Fibroblast of skin of abdomen (primary cell): ENCODE measurements at places on chromosomes 5 and 9.
A peak's percentile ranks its signal among the peaks of the same experiment; 100 is the strongest.

DNA sequence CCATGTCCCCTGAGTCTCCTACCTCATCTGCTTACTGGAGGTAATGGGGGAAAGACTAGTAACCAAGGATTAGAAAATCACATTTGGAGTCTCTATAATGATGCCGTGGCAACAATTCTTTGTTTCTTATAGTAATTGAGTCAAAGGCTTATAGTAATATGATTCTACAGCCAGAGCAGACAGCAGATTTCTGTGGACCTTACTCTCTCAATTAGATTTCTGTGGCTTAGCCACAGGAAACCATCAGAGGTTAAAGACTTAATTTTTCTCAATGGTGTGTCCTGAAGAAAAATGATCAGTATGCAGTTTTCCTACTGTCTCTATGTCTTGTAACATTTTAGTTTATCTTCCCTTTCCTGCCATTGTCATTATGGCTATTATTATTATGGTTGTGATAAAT lies 59.3 kb upstream of the CD180 start:
- peak; percentile 64 for DNase-seq

- DNase-seq = peak; percentile 71
These were observed at the start of gene MAP3K1 for GRCh38 chr5:56814963-56815657. Gene MAP3K1, plus strand, starts transcription at chr5:56815549. Its CDS starts 25 bp downstream, at chr5:56815574.

- DNase-seq = no peak
These were observed 602.5 kb upstream of the RGMB start for GRCh38 chr5:98170994-98171393.

DNA sequence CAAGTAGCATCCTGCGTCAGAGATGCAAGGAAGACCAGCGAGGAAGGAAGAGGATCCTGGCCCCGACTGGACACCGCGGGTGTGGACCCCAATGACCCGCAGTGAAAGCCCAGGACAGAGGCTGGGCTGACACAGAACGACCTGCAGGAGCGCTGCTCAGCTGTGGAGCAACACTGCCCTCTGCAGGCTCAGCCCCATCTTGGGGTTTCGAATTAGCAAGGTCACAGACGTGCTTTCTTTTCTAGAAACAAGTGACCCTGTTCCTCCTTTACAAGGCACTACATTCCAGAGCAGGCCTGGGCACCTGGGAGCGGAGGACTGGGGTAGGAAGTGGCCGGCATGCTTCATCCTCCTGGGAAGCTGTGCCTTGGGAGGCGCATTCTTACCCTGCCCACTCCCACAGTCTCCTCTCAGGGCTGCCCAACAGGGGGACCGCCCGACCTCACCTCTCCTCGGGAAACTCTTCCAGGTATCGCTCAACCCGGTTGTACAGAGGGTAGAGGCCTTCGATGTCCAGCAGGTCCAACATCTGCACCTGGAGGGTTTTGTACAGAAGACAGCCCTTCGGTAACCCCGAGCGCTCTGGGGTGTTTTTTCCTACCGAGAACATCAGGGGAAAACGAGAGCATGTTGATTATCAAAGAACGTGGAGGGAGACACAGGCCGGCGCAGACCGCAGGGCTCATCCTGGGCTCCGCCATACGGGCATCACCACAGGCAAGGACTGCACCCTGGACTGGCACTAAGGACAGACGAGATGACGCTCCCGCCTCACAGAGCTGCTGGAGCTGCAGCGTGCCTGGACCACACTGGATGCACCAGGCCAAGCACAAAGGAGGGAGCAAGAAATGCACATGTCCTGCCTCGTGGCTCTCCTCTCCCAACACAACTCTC lies 35.0 kb downstream of the IPPK start:
- peak; percentile 53 for DNase-seq

DNA sequence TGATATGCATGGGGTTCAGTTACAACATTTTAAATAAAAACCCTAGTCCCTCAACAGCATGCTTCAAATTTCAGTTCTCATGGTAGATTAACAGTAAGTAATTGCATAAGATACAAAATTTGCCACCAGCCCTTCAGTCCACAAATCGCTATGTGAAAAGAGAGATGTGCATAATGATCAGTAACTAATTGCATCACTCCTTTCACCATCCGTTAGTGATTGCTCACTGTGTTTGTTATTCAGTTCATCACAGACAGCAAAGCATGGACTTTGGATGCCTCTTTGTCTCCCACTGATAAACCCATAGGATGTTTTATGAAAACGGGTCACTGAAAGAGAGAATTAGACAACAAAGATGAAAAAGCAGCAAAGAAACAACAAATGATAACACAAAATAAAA lies 103.2 kb downstream of the MCTP1 start:
- no peak for DNase-seq

DNA sequence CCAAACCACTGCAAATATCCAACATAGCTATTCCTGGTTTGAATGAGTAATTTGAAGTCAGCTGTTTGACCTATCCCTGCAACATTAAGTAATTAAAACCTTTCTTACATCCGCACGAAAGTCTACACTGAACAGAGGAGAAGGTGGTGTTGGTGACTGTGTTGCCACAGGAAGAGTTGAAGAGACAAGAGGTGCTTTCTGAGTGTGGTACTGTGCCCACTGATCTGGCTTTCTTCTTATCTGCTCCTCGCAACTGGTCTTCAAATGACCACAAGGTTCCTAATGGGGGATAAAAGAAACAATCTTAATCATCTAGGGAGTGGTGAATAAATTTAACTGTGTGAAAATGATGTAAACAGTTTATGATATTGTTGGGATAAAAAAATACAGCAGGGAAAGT lies 29.4 kb upstream of the PDCL start:
- no peak for DNase-seq

- no peak for DNase-seq
These were observed 259.2 kb downstream of the FBXL17 start for GRCh38 chr5:108122702-108123101.

DNA sequence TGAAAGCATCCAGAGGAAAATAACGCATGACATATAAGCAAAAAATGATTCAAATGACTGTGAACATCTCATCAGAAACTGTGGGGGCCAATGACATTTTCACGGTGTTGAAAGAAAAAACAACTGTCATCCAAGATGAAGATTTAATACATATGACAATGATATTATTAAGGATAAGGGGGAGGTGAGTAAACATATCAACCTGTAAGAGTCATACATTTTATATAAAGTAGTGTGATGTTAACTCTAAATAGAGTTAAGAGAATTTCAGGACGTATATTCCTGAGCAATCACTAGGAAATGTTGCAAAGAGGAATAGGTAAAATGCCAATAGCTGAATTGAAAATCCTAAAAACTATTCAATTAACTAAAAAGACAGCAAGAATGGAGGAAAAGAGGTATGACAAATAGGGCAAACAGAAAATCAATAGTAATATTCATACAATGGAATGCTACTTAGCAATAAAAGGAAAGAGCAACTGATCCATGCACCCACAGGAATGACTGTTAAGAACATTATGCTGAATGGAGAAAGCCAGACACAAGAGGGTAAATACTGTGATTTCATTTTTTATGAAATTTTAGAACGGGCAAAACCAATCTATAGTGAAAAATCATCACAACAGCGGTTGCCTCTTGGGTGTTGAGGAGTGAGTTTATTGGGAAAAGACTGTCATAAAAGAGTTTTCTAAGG lies 92.4 kb upstream of the JAK2 start:
- DNase-seq = no peak

DNA sequence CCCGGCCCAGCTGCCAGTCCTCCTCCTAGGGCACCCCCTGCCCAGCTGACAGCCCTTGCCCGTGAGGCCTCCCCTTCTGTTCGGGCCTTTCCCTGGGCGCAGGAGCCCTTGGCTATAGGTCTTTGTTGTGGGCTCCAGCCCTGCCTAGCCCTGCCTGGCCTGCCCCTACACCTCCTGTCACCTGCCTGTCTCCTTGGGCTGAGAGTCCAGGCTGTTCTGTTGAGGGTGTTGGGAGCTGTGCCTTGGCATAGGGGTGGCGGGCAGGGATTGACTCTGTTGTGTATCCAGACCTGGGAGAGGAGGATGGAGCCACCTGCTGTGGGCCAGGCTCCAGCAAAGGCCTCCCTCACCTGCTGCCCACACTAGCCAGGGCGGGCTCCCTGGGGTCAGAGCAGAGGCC lies 11.6 kb downstream of the FCN2 start:
- DNase-seq = no peak

GRCh38 chr9:133207540-133208170 lies 1.4 kb downstream of the OBP2B start:
- DNase-seq = no peak

- peak; percentile 15 for DNase-seq
These were observed 116.6 kb upstream of the SLC44A1 start for GRCh38 chr9:105127863-105128220.

DNA sequence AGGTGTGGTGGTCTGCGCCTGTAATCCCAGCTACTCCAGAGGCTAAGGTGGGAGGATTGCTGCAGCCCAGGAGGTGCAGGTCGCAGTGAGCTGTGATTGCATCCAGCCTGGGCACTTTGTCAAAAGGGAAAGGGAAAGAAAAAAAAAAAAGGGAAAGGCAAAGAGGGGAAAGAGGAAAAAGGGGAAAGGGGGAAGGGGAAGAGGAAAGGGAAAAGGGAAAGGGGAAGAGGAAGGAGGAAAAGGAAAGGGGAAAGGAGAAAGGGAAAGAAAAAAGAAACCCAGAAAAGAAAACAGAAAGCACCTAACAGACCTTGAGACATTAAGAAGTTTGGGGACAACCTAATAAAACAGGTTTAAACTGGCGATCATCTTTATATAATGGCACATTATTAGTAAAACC lies 40.0 kb downstream of the IDNK start:
- no peak for DNase-seq

GRCh38 chr5:33501899-33502298 lies 61.1 kb downstream of the TARS1 start:
- no peak for DNase-seq

GRCh38 chr9:136858844-136859757 lies 7.0 kb downstream of the MAMDC4 start:
- no peak for DNase-seq

GRCh38 chr5:19874811-19875210 lies 113.2 kb downstream of the CDH18 start:
- DNase-seq = no peak

DNA sequence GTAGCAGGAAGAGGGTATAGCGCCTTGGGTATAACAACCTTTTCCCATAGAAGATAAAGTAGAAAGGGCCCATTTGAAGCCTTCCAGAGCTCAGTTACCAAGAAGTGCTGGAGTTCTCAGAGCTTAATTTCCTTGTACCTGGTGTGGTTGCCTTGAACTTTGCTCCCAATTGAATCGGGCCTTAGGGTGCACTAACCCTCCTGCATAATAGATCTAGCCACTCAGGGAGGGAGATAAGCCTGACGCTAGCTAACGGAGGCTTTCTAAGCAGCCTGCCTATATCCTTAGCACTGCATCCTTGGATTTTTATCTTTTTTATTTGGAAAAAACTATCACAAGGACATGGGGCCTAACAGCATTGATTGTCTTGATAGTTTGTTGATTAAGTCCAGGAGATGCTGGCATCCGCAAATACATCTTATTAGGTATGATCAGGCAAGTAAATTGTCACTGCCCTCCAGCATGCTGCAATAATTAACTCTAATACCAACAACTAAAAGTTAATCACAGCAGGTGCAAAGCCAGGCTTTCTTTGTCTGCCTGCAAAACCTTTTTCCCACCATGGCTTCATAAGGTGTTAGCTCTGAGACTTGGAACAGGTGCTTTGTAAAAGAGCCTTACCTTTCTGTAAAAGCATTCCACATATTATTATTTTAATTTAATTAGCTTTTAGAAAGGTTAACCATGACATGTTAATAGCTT lies 199.4 kb downstream of the SREK1 start:
- no peak for DNase-seq

DNA sequence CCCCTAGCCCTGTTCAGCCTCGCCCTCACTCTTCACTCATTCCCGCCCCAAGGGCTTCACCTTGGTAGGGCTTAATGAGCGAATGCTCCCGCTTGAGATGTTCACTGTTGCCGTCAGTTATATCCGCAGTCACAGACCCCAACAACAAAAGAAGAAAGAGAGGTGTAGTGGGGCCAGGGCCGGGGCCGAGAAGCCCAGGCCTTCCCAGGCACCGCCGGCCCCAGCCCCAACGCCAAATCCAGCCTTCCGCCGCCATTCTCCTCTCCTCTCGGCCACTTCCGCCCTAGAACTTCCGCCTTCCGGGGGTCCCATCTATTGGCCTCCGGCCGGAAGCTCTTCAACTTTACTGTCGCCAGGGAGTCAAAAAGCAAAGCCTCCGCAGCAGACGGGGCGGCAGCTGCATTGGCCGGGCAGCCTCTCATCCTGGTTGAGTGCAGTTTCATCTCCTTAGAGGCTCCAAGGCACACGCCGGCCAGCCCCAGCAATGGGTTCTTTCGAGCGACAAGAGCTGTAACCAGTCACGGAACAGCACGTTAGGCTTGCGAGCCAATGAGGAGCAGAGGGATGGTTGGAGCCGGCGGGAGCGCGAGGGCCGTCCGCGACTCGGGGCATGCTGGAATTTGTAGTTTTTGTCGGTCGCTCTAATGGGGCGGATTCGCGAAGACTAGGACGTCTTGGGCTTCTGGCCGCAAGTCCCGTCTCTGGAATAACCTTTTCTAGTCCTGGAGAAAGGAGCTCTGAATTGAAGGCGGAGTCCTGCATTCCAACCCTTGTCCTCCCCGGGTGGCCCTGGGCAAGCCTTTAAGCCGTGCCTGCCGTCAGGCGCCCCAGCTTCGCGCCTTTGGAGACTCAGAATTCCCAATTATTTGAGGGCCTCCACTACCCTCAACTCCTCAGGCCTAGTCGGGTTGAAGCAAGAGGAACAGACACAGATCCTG lies at the start of gene LMAN2:
TSS of gene LMAN2 (minus strand) at position 277 of the 938 bp plus-strand sequence. CDS start at position 256, 21 bp downstream.
- peak; percentile 97 for DNase-seq

- DNase-seq = no peak
These were observed 142.7 kb downstream of the C5orf15 start for GRCh38 chr5:133825631-133826289.

GRCh38 chr9:15271403-15271802 lies 35.6 kb downstream of the TTC39B start:
- no peak for DNase-seq

DNA sequence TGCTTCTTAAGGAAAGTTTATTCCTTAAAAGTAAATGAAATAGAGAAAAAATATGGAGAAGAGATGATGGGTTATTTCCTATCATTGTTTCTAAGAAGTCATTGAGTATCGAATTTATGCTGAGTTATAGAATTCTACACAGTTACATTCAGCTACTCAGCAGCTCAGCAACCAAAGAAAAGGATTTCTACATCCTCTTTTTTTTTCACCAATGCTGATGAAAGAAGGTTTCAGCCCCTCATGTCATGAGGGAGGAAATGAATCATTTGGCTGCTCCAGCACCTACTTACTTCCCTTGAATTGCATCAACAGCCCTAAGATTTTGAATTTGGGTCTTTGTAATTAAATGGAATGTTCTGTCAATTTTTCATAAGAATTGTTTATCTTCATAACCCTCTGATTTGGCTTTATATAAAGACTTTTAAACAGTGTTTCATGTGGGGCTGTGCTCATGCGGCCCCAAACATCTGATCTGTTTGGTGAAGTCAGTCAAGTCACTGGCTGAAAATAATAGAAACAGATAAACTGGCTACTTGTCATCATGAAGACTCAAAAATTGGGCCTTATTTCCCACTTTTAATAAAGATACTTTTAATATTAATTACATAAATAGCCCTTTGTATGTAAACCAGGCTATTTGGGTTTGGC lies 18.5 kb upstream of the SNX2 start:
- peak; percentile 90 for DNase-seq
